ENCODE measurements at places on chromosomes 12 and 14.

GRCh38 chr14:92684801-92685560 is 63.4 kb downstream of the LGMN start:
- H3K27ac ChIP-seq: no peak overlapping the region
- H3K4me3 ChIP-seq: no peak overlapping the region
- peaks cover 3% of the 10 kb centered on the region for H3K36me3 ChIP-seq
- H3K27me3 ChIP-seq: peaks cover 28% of the 10 kb centered on the region

DNA sequence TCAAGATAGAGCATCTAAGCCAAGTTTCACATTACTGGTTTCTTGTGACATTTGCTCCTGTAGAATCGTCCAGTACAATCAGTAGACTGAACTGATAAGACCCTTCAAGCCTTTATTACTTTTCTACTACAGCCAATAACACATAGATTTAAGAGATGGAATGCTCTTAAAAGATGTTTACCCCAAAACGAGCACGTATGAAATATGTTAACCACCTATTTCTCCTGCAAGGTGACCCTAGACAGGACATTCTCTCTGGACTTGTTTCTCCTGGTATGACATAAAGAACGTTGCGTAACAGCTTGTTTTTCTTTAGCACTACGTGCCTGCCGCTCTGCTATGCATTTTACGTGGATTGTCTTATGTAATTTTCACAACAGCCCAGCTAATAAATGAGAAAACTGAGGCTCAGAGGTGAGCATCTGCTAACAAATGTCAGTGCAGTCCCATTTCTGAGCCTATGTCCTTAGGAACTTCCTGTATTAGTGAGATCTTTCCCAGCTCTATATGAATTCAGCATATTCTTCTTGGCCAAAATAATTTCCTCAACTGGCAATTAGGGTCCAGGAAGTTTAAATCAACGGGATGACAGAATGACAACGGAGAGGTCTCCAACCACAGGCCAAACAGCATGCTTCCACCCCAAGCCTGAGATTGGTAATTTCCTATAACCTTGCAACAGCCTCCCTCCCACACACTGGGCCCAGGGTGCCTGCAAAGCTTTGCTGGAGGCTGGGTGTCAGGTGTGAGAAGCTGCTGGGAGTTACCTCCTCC is 3.7 kb downstream of the NFKBIA start:
- DNase-seq: no peak
- no peak overlapping the region for H3K27ac ChIP-seq
- H3K4me1 ChIP-seq: peaks cover 12% of the 10 kb centered on the region
- H3K36me3 ChIP-seq: peaks cover 38% of the 10 kb centered on the region
- H3K27me3 ChIP-seq: no peaks in the 10 kb centered on the region

GRCh38 chr12:44874981-44875416 is 1.1 kb downstream of the NELL2 start:
- no peaks in the 10 kb centered on the region for H3K27me3 ChIP-seq
- peaks cover 5% of the 10 kb centered on the region for H3K4me1 ChIP-seq
- peaks cover 2% of the 10 kb centered on the region for H3K36me3 ChIP-seq
- DNase-seq: peak; percentile 37

- no peak overlapping the region for H3K4me3 ChIP-seq
- DNase-seq: peak; percentile 70
- no peaks in the 10 kb centered on the region for H3K27me3 ChIP-seq
- no peak overlapping the region for H3K27ac ChIP-seq
- H3K4me1 ChIP-seq: no peaks in the 10 kb centered on the region
- H3K36me3 ChIP-seq: no peaks in the 10 kb centered on the region
Measured at GRCh38 chr14:68862954-68863594, 70.2 kb upstream of the ZFP36L1 start.

DNA sequence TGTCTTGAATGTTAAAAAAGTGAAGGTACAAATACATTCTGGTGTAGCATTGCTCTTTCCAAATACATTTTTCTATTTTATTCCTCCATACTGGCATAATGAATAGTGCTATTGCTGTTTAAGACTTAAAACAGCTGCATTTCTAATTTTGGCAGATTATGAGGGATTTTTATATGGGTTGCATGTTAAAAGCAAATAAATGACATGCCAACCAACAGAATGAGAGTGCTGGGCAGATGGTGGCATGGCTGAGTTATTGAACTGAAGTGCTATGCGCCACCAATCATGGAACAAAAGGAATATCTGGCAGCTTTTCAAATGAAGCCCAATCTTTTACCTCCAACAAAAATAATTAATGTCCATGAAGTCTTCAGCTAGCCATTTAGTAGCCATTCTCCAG is 215.0 kb downstream of the PRKD1 start:
- no peak for DNase-seq
- H3K4me3 ChIP-seq: no peak overlapping the region
- no peak overlapping the region for H3K27ac ChIP-seq
- no peaks in the 10 kb centered on the region for H3K4me1 ChIP-seq
- no peaks in the 10 kb centered on the region for H3K36me3 ChIP-seq

GRCh38 chr12:29460082-29460481 is 37.4 kb downstream of the OVCH1 start:
- no peaks in the 10 kb centered on the region for H3K27me3 ChIP-seq
- no peak for DNase-seq
- no peak overlapping the region for H3K27ac ChIP-seq
- no peak overlapping the region for H3K4me3 ChIP-seq
- no peaks in the 10 kb centered on the region for H3K4me1 ChIP-seq
- no peaks in the 10 kb centered on the region for H3K36me3 ChIP-seq

DNA sequence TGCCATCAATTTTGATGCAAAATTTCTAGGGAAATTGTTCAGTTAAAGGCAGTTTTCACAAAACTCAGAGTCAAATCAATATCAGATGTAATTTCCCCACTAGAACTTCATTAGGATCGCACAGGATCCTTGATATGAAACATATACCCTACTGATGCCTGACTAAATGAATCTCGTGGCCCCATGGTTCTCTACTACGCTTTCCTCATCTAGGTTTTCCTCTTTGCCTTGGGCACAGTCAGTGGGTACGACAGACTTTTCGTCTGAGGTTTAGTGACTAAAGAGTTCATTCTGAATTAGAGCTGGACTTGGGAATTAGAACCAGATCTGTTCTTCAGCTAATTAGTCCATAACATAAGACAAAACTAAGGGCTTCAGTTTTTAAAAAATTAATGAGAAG is 42.5 kb upstream of the GNPNAT1 start:
- H3K27me3 ChIP-seq: no peaks in the 10 kb centered on the region
- H3K4me1 ChIP-seq: peaks cover 12% of the 10 kb centered on the region
- H3K36me3 ChIP-seq: no peaks in the 10 kb centered on the region
- no peak overlapping the region for H3K27ac ChIP-seq
- DNase-seq: no peak

- H3K27me3 ChIP-seq: no peaks in the 10 kb centered on the region
- DNase-seq: peak; percentile 64
- no peaks in the 10 kb centered on the region for H3K36me3 ChIP-seq
- H3K27ac ChIP-seq: no peak overlapping the region
Measured at GRCh38 chr12:114625294-114625851, 58.6 kb downstream of the TBX3 start.

DNA sequence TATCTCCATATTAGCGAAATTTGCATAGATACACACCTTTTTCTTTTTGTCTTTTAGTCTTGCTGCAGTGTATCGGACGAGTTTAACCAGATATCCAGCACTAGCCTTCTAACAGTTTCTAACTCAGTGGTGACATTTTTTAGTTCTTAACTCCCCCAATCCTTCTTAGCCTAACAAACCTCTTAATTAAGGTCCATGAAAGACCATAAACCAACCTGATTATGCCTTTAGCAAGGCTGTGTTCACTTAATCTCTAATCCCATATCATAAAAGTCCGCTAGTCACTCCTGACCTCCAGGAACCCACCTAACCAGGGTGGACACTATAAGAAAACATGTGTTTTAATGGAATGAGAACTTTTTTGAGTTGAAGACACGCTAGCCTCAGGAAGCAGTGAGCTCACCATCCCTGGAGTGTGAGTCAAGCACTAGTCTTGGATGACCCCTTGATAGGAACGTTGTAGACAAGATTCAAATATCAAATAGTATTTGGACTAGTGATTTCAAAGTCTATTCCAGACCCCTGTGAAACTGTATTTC is 9.5 kb downstream of the CDKN1B start:
- peaks cover 9% of the 10 kb centered on the region for H3K4me1 ChIP-seq
- peak overlapping the region; percentile 84 for H3K4me3 ChIP-seq
- DNase-seq: no peak
- no peak overlapping the region for H3K27ac ChIP-seq
- no peaks in the 10 kb centered on the region for H3K27me3 ChIP-seq

- no peak overlapping the region for H3K27ac ChIP-seq
- no peaks in the 10 kb centered on the region for H3K4me1 ChIP-seq
- no peak for DNase-seq
- H3K36me3 ChIP-seq: no peaks in the 10 kb centered on the region
Measured at GRCh38 chr14:48771717-48772116, 814.5 kb downstream of the RPS29 start.

- no peak overlapping the region for H3K27ac ChIP-seq
- peaks cover 3% of the 10 kb centered on the region for H3K4me1 ChIP-seq
- no peaks in the 10 kb centered on the region for H3K27me3 ChIP-seq
- peaks cover 68% of the 10 kb centered on the region for H3K36me3 ChIP-seq
- DNase-seq: no peak
Measured at GRCh38 chr12:57162553-57163125, 15.2 kb upstream of the LRP1-AS start.

DNA sequence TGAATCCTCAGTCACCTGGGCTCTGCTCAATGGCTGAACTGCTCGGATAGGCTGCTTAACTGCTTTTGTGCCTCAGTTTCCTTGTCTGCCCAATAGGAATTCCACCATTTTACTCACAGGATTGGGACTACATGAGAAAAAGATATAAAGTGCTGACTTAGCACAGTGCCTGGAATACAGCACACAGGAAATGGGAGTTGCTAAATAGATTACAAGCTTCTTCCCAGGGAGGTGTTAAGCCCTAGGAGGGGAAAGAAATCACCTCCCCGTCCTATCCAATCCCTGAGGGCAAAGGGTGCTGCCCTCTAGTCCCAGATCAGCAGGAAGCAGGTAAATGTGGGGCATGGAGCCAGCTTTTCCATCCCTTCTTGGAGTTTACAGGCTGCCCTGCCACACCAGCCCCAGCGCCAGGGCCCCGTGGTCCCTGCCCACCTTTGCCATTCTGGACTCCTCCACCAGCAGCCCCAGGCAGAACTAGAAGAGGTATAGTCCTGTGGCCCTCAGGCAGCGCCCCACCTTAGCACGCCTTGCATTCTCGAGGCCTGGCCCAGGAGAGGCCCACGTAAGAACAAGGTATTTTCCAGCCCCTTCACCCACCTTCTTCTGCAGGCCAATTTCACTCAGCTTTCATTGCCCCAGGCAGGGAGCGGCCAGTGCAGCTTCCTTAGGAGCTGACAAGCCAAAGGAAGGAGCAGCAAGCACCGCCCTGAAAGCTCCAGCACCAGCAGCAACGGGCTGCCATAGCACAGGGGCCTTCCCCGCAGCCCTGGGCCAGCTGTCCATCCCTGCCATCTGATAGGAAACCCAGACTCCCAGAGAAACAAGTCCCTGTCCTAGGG is 28.8 kb upstream of the RPLP0 start:
- H3K4me3 ChIP-seq: no peak overlapping the region
- peaks cover 56% of the 10 kb centered on the region for H3K4me1 ChIP-seq
- peak overlapping the region; percentile 73 for H3K27ac ChIP-seq
- no peaks in the 10 kb centered on the region for H3K27me3 ChIP-seq
- DNase-seq: no peak

DNA sequence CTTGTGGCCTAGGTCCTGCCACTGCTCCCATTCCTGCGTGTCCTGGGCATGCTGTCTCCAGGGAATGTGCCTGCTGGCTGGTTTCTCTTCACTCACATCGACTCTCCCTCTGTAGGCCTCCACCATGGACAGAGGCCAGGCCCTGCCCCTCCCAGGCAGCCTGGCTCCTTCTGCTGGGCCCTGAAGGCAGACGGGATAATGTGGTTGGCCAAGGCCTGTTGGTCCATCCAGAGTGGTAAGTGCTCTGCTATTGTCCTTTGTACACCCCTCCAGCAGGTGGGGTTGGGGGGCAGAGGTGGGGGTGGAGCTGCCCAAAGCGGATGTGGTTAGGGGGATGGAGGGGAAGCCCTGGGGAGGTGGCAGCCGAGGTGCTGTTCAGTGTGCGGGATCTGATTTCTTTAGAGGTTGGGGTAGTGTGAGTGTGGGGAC is 9.5 kb upstream of the NR4A1 start:
- peaks cover under 1% of the 10 kb centered on the region for H3K27me3 ChIP-seq
- H3K27ac ChIP-seq: no peak overlapping the region
- H3K4me3 ChIP-seq: no peak overlapping the region
- DNase-seq: no peak
- peaks cover 6% of the 10 kb centered on the region for H3K36me3 ChIP-seq

DNA sequence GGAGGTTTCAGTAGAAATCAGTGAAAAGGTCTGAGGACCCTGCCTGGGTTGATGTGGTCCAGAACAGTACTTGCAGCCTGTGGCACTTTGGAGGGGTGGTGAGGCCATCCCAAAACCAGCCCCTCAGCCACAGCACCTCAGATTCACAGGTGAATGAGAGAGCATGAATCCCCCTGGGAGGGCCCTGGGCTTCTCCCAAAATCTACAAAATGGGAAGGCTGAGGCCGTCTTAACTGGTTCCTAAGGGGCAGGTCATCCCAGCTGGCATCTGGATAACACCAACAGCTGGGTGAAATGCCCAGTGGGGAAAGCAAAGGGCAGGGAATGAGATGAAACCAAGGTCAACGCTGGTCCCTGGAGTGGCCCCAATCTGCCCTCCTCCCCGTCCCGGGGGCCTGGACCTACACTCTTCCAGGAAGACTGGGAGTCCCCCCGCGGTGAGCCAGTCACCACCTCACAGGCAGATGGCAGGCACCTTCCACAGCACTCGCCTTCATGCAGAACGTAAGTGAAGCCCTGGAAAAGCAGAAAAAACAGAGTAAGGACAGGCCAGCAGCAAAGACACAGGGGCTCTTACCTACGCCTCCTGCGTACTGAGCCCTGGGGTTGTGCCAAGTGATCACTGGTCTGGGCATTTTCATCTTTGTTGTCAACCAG is 26.3 kb upstream of the ANO2 start:
- H3K4me3 ChIP-seq: no peak overlapping the region
- no peaks in the 10 kb centered on the region for H3K27me3 ChIP-seq
- no peaks in the 10 kb centered on the region for H3K36me3 ChIP-seq
- H3K4me1 ChIP-seq: no peaks in the 10 kb centered on the region

DNA sequence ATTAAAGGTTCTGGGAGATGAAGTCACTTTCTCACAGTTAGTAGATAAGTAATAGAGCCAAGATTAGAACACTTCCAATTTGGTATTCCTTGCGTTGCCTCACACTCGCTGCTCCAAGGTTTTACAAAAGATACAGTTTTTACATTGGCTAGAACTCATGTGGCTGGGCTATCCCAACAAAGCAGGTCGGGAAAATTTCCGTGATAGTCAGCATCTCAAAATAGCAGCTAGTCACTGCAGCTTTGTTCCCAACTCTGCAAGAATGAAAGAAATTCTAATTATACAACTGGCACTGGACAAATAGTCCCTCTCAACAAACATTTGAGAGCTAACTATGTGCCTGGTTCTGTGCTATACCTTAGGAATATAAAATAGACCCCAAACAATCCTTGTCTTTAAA is 24.6 kb upstream of the PPP1R12A start:
- H3K27me3 ChIP-seq: no peaks in the 10 kb centered on the region
- H3K36me3 ChIP-seq: no peaks in the 10 kb centered on the region
- no peaks in the 10 kb centered on the region for H3K4me1 ChIP-seq
- no peak overlapping the region for H3K4me3 ChIP-seq
- DNase-seq: no peak
